GM13976 (cell line): ENCODE measurements at places on chromosomes 11 and 22.
A peak's percentile ranks its signal among the peaks of the same experiment; 100 is the strongest.

GRCh38 chr11:12454782-12455181 lies 77.4 kb downstream of the PARVA start:
- no peak for DNase-seq

DNA sequence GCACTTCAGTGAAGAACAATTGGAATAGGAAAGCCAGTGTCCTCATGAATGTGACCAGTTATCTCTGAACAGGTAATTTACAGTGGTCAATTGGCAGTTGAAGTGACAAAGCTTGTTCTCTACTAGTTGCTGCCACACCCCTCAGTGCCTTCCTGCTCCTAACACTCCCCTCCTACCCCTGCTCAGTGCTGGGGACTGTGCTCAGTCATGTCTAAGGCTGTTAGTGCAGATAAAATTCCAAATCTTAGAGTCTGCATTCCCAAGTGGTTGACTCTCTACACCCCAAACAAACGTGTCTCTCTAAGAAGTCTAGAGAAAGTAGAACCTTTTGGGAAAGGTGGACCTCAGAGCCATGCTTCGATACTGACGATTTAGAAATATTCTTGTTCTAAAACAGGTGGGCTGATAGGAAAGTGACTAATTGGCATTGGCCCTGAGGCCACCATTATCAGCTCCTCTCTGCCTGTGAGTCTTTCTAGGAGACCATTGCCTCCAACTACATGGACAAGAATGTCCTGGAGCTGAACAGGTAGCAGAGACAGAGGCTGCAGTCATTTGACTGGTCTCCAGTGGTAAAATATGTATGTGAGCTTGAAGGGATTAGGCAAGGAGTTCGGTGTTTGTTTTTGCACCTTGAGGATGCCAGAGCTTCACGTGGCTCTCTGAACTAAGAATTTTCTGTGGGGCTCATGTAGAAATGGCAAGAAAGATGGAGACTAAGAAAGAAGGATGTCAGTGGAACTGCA lies 22.1 kb upstream of the NNMT start:
- DNase-seq, result no peak

GRCh38 chr11:125489166-125489565 lies 6.9 kb downstream of the FEZ1 start:
- no peak for DNase-seq

- no peak for DNase-seq
These were observed 17.4 kb upstream of the ARHGAP8 start for GRCh38 chr22:44734801-44735517.

DNA sequence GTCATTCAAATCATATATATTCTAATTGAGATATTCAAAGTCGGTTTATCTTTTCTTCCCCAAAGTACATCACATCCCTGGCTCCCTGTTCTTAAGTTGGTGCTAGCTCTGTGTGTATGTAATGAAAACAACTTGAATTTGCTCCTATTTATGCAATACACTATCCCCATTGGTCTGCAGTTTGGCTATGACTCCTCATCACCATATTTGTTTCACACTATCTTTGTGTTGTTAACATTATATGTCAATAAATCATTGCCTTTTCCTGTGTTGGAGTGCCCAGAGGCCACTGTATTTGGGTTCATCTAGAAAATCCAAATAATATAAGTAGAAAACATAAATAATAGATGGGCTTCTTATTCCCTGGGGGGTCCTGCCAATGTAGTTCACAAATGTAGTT lies 306.6 kb upstream of the TENM4 start:
- no peak for DNase-seq

GRCh38 chr11:17894929-17895658 lies 117.8 kb downstream of the SERGEF start:
- DNase-seq, result no peak

- no peak for DNase-seq
These were observed 8.4 kb downstream of the P2RY2 start for GRCh38 chr11:73226297-73227006.

DNA sequence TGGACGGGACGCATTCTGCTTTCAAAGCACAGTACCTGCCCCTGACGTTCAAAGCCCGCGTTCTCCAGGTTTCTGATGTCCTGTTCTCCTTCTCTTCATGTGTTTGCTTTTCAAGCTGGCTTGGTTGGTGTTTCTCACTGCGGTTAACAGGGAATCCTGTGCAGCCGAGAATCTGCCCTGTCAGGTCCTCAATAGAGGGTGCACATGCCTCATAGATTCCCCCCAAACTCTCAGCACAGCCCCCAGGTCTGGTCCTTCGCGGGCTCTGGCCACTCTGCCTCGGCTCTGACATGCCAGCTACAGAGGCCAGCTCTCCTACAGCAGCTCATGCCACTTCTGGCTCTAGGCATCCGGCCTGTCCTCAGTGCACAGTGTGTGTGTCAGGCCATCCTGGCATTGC lies 1343.8 kb downstream of the TBC1D22A start:
- DNase-seq, result no peak

- no peak for DNase-seq
These were observed 402.8 kb downstream of the MIAT start for GRCh38 chr22:27060190-27060589.

DNA sequence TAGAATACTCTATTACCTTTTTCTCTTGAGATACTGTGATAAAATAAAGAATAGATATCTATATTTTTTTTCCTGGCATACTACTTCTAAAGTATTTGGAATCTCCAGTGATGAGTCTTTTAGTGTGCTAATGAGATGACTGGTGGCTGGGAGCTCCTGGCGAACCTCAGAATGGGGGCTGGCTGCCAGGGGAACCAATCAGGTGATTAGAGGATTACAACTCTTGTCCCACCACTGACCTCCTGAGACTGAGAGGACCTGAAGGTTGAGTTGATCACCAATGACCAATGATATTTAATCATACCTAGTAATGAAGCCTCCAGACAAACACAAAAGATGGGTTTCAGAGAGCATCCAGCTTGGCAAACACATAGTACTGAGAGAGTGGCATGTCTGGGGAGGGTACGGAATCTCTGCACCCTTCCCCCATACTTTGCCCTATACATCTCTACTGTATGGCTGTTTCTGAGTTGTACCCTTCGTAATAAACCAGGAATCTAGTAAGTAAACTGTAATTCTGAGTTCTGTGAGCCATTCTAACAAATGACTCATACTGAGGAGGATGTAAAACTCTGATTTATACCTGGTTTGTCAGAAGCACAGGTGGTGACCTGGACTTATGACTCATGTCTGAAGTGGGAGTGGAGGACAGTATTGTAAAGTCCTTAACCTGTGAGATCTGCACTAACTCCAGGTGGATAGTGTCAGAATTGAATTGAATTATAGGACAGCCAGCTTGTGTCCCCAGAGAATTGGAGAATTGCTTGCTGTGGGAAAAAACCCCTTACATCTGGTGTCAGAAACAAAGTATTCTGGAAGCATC lies 325.3 kb upstream of the LRRC4C start:
- DNase-seq, result no peak

DNA sequence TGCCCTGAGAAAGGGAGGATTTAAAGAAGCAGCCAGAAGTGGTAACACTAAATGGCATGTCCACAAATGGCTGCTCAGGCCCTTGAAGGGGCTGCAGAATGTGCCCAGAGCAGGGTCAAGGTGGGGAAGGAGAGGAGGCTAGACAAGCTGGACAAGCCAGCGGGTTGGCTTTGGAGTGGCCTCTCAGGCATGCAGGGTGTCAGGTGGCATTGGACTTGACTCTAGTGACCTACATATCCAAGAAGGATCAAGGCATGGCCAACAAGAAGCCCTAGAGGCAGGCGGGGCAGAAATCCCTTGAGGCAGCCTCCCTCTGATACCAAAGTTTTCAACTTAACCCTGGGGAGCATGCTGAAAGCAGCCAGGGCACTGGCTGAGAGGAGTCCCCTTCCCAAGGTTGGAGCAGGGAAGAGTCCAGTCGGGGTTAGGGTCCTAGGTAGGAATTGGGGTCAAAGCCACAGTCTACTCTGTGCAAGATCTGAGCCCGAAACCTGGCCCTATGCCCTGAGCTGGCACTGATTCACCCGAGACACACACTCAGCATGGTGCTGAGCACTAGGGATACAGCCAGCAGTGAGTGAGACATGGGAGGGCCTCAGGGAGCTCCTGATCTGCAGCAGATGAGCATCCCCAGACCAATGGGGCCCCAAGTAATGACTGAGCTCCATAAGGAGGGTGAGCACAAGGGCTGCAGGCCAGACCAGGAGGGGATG lies 95.8 kb upstream of the ASPHD2 start:
- DNase-seq, result no peak

DNA sequence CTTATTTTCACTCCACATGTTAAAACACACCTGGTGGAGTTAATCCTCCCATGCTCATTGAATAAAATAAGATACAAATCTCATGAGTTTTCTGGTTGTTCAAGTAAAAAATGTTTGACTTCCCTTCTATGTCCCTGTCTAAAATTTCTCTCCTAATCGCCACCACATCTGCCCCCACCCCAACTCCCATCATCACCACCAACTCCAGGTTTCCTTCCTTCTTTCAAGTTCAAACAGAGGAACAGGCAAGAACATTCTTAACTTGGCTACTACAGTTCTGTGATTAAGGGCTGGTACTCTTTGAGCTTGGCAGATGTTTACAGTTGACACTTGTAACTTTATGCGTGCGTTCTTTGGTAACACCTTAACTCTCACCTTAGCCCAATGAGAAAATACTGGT lies 9.1 kb upstream of the PSMA1 start:
- no peak for DNase-seq

GRCh38 chr11:34653031-34653430 lies 32.1 kb downstream of the EHF start:
- no peak for DNase-seq

DNA sequence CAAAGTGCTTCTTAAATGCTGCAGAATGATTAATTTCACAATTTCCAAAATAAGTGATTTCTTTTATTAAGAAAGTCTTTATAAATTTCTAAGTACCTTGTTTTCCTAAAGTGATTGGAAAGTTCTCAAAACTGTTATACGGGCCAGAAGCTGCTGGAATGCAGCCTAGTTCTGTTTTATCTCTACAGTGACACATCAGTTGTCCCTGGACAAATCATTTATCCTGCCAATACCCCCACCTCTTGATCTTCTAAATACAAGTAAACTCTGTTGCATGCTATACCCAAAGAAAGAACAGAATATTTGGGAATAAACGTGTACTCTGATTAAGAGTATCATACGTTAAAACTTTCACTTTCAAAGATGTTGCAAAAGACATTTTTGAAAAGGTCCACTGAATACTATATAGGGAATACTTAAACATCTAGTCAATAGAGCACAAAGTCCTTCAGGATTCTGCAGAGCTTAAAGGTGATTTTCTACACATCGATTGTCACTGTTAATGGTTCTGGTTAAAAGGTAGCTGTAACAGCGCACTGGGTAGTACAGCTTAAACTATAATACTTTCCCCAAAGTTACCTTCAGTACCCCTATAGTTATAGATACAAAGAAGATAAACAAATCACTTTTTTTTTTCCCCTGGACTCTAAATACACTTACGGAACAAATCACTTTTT lies 92.1 kb upstream of the APOA1 start:
- DNase-seq, result no peak

GRCh38 chr11:64842851-64843685 lies 1.4 kb downstream of the CDC42BPG start:
- DNase-seq, result no peak

GRCh38 chr22:24112188-24112587 lies 69.1 kb upstream of the SUSD2 start:
- no peak for DNase-seq

DNA sequence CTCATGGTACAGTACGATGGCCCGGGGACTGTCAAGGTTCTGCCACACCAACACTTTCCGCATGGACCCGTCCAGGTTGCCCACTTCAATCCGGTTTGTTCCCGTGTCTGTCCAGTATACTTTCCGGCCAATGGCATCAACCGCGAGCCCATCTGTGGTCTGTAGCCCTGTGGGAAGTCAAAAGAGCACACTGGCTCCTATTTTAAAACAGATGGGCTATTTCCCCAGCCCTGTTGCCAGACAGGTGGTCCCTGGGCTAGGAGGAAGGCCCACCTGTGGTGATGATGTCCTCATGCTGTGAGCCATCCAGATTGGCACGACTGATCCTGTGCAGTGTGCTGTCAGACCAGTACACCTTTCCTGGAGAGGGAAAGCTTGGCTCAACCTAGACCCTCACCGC lies 30.4 kb upstream of the CKAP5 start:
- no peak for DNase-seq

- peak; percentile 57 for DNase-seq
These were observed 4.7 kb upstream of the NEAT1 start for GRCh38 chr11:65417702-65418430.

GRCh38 chr11:114612686-114613085 lies 17.1 kb upstream of the NXPE4 start:
- no peak for DNase-seq
